NCI-H1436 treated with DMSO at 0.1 percent for 48 hours (cell line): ENCODE measurements at places on chromosomes 16 and 17.
A peak's percentile ranks its signal among the peaks of the same experiment; 100 is the strongest.

DNA sequence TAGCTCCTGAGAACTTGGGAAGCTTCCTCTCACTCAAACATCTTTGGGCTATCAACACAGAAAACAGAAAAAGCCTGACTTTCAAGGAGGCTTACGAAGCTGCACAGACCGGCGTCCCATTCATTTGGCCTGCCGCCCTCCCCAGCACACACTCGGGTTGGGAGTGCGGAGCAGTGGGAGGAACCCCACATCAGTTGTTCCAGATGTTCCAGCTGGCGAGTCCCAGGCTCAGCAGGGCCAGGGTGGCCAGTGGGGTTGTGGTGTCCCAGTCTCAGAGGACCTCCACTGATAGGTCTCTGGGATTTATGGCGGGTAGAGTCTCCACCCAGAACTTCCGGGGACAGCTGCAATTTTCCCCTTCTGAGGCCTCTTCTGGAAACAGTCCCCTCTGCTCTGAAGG lies 43.1 kb upstream of the DLX4 start:
- no peak for DNase-seq

GRCh38 chr16:22220714-22221113 lies 14.6 kb downstream of the EEF2K start:
- DNase-seq: no peak

GRCh38 chr16:2815299-2815771 lies 1.7 kb upstream of the PRSS21 start:
- no peak for DNase-seq

- no peak for DNase-seq
Measured at GRCh38 chr17:71003736-71004135, 834.4 kb downstream of the KCNJ2 start.

GRCh38 chr17:77361986-77362620 lies 221.3 kb downstream of the SEC14L1 start:
- no peak for DNase-seq

DNA sequence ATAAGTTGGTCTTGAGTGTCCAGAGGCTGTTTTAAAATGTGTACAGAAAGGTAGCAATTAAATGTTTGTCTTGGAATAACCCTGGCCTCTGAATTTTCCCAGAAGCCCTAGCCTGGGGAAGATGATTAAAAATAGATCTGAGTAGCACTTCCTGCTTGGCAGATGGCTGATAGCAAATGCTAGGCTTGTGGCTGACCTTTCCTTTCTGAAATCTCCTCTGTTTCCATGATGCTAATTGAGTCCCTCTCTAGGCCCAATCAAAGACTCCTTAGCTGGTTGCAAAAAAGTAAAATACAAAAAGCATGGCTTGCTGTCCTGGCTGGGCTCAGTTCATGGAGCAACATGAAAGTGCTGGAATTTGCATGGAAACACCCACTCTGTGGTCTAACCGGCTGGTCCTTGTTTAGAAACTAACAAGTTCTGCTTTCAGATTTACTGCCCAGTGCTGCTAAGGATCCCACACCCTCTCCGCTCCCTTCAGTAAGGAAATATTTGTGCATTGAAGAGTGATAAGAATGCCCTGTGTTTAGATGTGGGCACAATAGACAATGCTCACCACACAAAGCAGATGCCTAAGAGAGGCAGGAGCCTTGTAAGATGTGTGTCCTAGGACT lies 40.8 kb downstream of the YPEL2 start:
- no peak for DNase-seq

DNA sequence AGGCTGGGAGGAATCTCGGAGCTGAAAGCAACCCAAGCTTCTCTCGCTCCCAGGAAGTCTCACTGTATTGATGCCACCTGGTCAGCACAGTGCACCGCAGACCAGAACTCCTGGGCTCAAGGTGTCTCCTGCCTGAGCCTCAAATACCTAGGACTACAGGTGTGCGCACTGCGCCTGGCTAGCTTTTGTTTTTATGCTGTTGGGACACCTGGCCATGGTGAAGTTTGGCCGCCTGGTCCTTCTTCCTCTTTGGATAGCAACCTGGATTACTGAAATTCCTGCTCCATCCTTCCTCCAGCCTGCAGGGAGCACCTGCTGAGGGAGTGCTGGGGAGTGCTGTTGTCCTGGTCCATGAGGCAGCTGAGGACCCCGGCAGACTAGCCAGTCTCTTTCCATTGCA lies 56.6 kb downstream of the COTL1 start:
- no peak for DNase-seq

- no peak for DNase-seq
Measured at GRCh38 chr17:52157603-52158449, 688 bp downstream of the CA10 start.

- no peak for DNase-seq
Measured at GRCh38 chr17:78346605-78347250, 13.1 kb downstream of the SOCS3 start.

- DNase-seq: no peak
Measured at GRCh38 chr17:9843152-9844010, 17.7 kb downstream of the GLP2R start.

GRCh38 chr16:10935226-10935915 lies 6.9 kb downstream of the DEXI start:
- DNase-seq: no peak

GRCh38 chr17:49101054-49101534 lies 31.5 kb upstream of the B4GALNT2 start:
- DNase-seq: no peak

GRCh38 chr17:17051791-17052461 lies 9.7 kb downstream of the MPRIP start:
- DNase-seq: no peak

GRCh38 chr17:69414408-69415274 lies at the start of gene MAP2K6:
Gene MAP2K6 (plus strand): TSS chr17:69414697. CDS start chr17:69414985, 288 bp downstream.
- peak; percentile 30 for DNase-seq

DNA sequence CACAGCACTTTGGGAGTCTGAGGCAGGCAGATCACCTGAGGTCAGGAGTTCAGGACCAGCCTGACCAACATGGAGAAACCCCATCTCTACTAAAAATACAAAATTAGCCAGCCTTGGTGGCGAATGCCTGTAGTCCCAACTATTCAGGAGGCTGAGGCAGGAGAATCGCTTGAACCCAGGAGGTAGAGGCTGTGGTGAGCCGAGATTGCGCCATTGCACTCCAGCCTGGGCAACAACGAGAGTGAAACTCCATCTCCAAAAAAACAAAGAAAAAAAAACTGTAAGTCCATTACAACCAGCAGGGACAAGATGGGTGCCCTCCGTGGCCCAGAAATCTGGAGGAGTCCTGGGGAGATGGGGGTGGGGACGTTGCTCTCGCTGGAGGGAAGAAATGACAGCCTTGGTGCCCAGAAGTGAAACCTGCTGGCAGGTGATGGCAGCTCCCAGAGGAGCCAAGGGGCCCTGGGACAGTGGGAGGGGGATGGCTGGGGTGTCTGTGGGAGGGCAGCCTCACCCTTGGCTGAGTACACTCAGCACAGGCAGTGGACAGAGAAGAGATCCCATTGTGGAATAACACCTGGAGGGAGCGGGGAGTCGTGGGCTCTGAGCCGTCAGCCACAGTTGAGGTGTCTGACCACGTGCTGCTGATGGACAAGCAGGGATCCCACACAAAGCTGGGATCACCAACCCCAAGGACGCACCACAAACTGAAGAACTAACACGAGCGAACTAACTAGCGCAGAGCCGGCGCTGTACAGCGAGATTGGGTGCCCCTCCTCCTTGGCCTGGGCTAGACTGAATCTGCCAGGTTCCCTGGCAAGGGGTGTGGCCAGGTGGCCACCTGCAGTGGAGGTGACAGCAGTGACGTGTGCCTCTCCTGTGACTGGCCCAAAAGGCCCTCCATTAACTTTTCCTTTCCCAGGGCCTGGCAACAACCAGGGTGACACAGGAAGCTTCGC lies 46.9 kb upstream of the BAHCC1 start:
- DNase-seq: no peak

DNA sequence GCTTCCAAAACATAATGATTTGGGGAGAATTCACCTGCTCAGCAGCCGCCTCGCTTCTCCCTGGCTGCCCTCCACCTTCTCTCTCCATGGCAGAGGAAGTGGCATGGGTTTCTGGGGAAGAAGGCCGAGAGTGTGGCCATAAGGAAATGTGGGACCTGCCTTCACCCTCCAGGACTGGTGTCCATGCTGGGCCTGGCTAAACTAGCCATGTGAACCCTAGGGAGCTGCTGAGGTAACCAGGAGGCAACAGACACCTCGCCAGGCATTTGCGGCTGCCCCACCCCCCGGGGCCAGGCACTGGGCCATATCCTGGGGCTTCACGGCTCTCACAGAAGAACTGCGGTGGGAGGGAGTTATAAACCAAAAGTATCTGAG lies 9.9 kb upstream of the CMTM4 start:
- no peak for DNase-seq

- no peak for DNase-seq
Measured at GRCh38 chr16:52251495-52251894, 295.4 kb downstream of the TOX3 start.
